ENCODE measurements at places on chromosomes 1 and 21. TPM values are rescaled to one million over a fixed set of nuclear protein-coding genes. Genes with fewer than 3 reads are reported as not detected.

GRCh38 chr1:14945132-14946010, 208.2 kb upstream of the TMEM51 start:
- DNase-seq = peak; percentile 88

DNA sequence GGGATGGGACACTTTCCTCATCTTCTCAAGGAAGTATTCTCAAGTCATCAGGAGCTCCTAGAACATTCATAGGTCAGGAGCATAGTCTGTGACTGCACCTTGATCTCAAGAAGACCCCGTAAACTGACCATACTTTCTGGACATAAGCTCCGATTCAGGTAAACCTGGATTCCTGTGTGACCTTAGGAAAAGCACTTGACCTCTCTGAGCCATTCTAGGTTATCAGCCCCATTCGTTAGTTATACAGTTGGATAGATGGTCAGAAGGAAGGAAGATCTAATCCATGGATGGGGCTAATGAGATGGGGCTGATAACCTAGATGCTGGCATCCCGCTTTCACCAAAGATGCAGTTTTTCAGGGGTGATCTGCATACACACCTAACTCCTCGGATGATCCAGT, 114.3 kb downstream of the EPHB2 start:
- DNase-seq = no peak

DNA sequence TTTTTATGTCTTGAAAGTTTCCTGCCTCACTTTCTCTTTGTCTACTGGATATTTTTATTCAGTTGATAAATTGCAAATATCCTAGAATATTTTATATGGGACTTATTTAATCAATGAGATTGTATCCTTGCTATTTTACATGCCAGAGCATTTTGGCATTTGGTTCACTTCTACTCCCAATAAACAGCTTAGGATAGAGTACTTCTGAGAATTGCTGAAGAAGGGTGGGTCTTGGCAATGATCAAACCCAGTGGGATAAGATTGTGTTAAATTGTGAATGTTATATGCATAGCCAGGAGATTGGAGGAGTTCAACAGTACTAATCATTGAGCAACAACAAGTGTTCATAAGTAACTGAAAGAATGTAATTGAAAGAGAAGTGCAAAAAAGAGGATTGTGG, 60.1 kb downstream of the SDCCAG8 start:
- DNase-seq = no peak

GRCh38 chr1:115987623-115988022, 11.3 kb downstream of the SLC22A15 start:
- DNase-seq = no peak

DNA sequence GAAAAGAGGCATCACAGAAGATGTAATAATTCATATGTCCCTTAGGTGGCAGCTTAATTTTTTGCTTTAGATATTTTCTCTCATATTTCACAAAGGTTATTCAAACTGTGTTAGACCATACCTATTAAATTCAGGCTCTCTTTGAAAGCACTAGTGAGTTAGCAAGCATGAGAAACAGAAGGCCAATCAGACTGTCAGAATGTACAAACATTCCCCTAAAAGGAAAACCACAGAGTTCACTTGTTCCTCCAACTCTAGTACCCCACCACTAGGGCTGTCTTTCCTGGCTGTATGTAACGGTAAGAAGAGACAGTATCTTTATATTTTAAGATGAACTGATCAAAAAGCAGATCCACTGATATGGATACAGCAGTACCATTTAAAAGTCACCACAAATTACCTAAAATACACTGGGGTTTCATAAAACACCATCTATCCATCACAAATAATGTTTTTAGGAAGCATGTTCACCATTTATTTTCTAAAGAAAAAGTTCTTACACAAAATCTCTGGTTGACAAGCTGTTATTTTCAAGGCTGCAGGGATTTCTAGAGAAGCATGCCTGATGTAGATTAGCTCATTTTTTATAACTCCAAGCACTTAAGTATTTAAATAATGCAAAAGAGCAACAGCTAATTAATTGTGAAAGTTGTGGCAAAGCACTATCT, 1.8 kb downstream of the ARPC5 start:
- peak; percentile 71 for DNase-seq

- DNase-seq = no peak
Measured at GRCh38 chr1:211711315-211711705, 35.9 kb upstream of the NEK2 start.

- DNase-seq = peak; percentile 78
Measured at GRCh38 chr1:26110731-26111529, 694 bp upstream of the PDIK1L start.

DNA sequence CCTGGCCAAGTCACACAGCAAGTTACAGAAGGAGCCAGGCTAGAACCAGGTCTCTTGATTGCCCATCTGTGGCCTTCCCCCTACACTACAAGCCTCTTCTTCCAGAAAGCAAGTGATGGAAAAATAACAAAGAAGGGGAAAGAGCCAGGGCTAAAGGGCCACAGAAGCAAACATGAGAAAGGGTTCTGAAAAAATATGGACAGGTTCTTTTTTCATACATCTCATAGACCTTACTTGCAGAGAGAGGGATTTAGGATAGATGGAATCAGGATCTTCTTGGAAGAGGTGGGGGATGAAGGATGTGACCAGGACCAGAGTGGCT, 3.2 kb downstream of the RHBG start:
- no peak for DNase-seq

DNA sequence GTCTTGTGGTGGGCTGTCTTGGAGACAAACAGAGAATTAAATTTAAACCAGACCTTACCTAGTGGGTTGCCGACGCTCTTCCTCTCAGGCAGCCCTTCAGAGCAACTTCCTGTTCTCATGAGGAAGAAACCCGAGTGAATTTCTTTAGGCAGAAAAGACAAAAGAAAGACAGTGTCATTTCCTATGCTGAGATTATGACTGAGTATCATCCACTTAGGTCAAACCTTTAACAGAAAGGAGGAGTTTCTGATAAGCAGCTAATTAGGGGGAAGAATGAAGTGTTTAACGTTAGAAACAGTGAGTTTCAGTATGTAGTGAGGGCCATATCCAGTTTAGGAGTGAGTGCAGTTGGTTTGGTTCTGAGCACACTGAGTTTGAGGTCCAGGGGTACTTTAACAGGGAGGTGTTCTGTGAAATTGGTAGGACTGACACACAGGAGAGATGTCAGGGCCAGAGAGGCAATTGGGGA, 38.7 kb downstream of the FASLG start:
- DNase-seq = no peak

DNA sequence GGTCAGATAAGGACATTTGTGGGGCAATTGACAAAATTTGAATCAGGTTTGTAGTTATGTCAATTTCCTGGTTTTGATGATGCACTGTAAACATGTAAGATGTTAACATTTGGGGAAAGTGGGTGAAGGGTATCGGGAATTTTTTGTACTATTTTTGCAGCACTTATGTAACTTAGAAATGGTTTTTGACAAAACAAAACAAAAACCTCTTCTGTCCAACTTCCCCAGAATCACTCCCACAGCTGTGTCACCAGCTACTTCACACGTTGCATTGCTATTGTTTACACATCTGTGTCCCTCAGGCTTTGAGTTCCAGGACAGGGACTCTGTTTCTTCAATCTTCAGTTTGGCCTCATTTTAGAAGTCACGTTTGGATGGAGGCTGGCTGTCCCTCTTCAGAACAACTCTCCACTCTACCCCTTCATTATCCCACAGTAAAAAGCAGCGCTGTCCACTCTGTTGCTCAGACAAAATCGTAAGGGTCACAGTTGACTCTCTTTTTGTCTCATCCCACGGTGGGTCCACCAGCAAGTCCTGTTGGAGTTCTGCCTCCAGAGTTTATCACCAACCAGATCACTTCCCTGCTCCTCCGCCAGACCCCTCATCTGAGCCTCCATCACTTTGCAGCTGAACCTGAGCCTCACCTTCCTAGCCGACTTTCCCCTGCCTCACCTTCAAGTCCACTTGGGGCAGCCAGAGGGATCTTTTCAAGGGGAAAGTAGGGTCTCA, 63.2 kb downstream of the NENF start:
- no peak for DNase-seq

GRCh38 chr1:178451529-178451928, 45.2 kb downstream of the CLEC20A start:
- DNase-seq = no peak

- DNase-seq = no peak
Measured at GRCh38 chr1:78607334-78607927, 12.8 kb upstream of the IFI44L start.

GRCh38 chr1:202149566-202149965, 5.0 kb upstream of the ARL8A start:
- no peak for DNase-seq

DNA sequence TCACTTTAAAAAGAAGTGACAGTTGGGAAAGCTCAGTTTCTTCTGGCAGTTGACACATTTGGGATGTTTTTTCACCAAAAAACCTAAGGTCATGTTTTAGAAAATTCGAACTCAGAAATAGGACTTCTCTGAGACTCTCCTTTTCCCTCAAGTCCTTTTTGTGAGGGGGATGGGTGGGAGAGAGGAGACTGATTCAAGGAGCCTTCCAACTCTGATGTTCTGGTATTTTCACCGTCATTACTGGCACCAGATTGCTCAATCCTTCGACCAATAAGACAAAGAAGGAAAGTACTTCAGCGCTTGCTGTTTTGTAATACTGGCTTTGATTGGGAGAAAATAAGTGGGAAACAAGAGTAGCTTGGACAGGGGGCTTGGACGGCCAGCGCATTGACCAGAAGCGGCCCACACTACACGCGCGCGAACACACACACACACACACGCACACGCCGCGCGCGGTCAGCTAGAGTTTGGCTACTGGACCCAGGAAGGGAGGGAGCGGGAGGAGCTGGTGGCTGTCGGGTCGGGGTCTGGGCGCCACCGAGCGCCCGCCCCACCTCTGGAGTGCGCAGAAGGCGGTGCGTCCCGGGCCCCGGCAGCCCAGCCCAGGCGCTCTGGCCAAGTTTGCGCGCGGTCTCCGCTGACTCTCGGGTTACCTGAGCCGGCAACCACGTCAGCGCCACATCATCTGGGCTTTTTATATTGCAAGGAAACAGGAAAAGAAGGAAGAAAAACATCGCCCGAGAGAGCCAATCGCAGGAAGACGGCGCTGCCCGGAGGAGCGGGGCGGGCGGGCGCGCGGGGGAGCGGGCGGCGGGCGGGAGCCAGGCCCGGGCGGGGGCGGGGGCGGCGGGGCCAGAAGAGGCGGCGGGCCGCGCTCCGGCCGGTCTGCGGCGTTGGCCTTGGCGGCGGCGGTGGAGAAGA, at the start of gene KCNK1:
TSS of gene KCNK1 (plus strand) at position 855 of the 921 bp plus-strand sequence. CDS start at position 921, 66 bp downstream.
- peak; percentile 91 for DNase-seq

DNA sequence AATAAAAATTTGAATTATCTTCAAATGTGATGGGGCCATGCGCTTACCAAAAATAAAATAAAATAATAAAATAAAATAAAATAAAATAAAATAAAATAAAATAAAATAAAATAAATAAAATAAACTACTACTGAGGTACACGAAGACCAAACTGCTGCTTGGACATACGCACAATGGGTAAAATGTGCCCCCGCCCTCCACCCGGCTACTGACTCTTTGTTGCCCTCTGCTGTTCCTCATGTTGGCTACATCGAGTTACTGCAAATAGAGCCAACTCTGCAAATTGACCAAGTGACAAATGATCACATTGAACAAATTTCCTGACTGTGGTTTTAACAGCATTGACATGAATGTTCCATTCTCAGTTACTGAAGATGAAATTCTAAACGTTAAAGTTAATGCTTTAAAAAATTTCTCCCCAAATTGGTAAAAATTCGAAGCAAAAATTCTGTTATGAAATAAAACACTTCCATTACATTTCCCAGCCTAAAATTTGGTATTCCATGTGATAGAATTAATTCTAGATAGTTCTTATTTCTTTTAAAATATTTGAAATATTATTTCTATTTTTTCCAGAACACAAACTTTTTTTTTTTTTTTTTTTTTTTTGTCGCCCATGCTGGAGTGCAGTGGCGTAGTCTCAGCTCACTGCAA, 18.8 kb upstream of the MAP1LC3C start:
- peak; percentile 58 for DNase-seq

DNA sequence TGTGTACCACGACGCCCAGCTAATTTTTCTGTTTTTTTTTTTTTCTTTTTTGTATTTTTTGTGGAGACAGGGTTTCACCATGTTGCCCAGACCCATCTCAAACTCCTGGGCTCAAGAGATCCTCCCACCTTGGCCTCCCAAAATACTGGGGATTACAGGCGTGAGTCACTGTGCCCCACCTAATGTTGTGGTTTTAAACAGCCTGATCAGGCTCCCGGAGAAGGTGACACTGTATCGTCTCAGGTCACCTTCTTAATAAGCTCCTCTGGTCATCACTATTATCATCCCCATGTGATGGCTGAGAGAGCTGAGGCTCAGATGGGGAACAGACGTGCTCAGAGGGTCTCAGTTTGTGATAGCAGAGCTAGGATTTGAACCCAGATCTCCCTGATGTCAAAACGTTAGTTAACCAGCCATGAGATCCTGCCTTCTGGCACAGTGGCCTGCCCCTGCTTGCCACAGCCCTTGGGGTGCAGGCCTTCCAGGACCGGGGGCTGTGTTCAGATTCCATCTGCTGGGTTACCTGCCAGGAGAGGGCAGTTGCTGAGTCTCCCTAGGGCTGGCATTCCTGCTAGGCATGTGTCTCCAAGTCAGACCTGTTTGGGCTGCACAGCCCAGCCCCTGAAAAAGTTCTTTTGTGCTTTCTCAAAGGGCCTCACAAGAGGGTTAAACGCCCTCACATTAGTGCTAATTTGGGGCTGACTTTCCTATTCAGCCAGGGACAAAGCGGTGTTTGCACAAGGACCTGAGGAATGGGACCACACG, 32.7 kb upstream of the GRHL3 start:
- no peak for DNase-seq

GRCh38 chr1:22761821-22762220, 51.2 kb downstream of the EPHB2 start:
- no peak for DNase-seq

DNA sequence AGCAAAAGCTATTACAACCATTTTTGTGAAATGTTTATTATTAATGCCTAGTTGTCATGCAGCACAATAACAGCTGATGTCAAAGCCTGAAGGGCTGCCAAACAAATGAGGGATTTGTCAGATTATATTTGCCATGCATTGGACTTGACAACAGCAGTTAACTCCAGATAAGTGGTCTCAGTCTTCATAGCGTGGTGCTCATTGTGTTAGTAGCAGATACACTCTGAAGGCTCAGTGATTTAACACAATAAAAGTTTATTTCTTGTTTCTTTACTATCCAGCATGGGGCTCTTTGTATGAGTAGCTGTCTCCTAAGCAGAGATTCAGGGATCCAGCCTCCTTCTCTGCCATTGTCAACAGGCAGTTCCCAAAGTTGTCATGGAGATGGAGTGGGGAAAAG, 76.0 kb upstream of the PTGFRN start:
- no peak for DNase-seq

- no peak for DNase-seq
Measured at GRCh38 chr1:66012106-66012784, 219.6 kb downstream of the PDE4B start.

The SLC2A5 gene
- total RNA-seq = 0.64 TPM

The DYNLT5 gene
- not detected for total RNA-seq

The PLPPR5 gene
- total RNA-seq = 13.6 TPM

The P3R3URF gene
- not detected for total RNA-seq

The KCNN3 gene
- under 0.01 TPM for total RNA-seq

The CD164L2 gene
- total RNA-seq = not detected

The OR2L13 gene
- not detected for total RNA-seq

The NECTIN4 gene
- total RNA-seq = 2.4 TPM

The MCOLN2 gene
- total RNA-seq = 0.27 TPM

The NUP133 gene
- total RNA-seq = 51.4 TPM
